ENCODE measurements at places on chromosomes 11 and 22.
A peak's percentile ranks its signal among the peaks of the same experiment; 100 is the strongest.

DNA sequence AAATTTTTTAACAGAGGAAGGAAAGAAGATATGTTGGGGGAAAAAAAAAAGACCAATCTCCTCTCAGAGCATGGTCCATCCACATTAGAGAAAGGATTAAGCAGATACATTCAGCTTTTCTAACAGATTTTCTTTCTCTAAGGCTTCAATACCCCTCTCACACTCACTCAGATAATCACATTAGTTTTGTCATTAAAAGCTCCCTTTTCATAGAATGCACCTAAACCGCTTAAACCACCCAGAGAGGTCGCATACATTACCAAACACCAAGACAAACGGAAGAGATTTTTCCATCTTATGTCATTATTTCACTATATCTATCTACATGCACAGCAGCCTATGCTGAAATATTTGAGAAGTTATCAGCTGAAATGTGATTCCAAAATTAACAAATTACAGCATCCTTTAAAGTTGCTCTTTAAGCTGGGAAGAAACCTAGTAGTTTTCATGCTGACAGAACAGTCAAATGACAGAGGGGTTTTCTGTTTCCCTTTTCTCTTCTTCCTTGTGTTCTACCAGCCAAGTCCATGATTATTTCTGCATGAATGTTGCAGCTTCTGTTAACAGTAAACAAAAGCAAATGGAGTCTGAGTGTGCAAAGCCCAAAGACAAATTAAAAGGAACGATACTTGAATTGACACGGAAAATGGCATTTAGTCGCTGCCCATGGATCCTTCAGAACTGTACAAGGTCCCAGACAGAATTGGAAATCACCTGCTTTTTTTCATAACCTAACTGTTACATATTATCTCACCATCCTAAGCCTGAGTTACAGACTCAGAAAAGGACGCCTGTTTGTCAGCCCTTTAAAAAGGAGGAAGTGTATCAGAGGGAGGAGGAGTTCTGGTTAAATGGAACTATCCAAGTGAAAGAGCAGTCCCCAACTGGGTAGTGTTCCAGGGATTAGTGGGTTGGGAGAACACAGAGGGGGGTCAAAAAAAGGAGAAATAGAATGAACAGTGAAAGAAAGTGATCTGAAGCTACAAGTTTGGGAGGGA, 54.6 kb downstream of the PRCP start:
- DNase-seq, result no peak

DNA sequence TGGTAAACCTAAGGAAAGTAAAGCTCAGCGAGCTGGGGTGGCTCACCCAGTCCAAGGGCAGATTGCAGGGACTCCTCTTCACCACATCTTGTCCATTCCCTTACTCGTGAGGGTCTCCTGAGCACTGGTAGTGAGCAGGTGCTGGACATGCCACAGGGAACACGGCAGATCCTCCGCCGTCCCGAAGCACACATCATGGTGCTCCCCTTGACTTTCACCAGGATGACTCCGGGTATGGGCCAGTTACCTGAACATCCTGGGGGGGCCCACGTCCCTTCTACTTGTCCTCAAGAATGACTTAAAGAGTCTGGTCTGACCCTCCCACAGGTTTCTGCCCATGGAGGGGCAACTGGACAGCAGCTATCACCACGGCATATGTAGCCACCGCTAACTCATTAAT, 8.0 kb upstream of the SF1 start:
- DNase-seq, result no peak

GRCh38 chr11:43268786-43269185, 43.0 kb upstream of the API5 start:
- no peak for DNase-seq

GRCh38 chr22:33381531-33382406, 323.6 kb upstream of the SYN3 start:
- no peak for DNase-seq

- DNase-seq, result no peak
Observed at GRCh38 chr11:36151933-36152580, 137.2 kb downstream of the COMMD9 start.

- DNase-seq, result no peak
Observed at GRCh38 chr11:12126344-12127019, 16.1 kb downstream of the MICAL2 start.

DNA sequence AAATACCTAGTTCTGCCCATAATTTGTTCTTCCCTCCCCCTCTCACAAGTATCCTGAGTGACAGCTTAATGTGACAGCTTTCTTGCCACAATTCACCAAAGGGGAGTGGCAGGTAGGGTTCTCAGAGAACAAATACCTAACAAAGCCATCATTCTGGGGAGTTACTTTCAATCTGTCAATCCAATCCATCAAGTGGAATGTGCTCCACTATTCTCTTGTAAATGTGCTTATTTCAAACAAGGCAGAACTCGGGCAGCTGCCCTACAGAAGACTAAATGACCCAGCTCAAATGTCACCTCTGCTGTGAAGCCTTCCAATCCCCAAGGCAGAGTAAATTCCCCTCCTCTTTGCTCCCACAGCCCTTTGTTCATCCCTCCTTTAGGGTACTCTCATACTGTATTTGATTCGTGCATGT, 27.8 kb downstream of the LGR4 start:
- DNase-seq, result peak; percentile 63

GRCh38 chr22:47309946-47310345, 547.5 kb downstream of the TBC1D22A start:
- DNase-seq, result no peak

DNA sequence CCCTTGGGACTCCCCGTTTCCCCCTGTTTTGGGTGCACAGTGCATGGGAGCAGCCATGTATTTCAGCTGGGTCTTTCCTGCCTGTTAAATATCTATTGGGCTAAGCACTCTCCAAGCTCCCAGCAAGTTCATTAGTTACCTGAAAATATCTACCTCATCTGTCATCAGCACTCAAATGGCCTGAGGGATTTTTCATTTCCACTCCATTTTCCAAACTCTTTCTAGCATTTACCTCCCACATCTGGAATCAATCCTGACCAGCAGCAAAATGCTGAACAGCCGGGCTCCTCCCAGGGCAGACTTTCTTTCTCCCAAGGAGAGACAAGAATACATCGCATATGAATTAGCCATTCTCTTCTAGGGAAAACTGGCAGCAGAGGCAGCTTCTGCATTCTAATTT, 273.5 kb upstream of the MPPED2 start:
- no peak for DNase-seq

DNA sequence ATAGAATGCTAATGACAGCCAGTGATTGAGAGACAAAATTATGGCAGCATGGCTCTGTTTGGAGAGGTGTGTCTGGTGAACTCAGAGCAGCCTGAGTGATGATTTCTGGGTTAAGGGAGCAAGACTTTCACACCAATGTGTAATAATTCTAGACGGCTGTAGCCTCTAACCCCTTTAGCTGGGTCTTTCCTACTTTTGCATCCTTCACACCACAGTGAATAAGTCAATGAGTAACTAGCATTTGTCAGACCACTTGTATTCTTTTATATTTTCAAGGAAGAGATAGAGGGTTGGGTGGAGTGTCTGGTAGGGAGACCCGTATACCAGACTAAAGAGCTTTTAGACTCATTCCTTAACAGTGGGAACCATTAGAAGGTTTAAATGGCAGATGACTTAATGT, 50.4 kb downstream of the ATXN10 start:
- no peak for DNase-seq

DNA sequence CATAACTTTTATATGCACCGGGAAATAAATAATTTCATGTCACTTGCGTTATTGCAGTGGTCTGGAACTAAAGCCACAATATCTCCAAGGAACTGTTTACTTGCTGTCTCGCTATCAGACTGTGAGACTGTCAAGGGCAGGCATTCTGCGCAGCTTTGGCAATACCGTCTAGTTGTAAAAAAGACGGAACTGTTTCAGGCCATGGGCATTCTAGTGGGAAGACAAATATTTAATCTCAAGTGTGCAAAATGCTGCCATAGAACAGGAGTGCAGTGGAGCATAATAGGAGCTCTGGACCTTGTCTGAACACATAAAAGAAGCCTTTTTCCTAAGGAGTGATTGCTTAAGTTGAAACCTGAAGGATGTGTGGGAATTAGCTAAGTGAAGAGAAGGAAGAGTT, 53.8 kb downstream of the PACS1 start:
- no peak for DNase-seq

GRCh38 chr22:46463435-46464227, 73.8 kb downstream of the CELSR1 start:
- DNase-seq, result no peak

DNA sequence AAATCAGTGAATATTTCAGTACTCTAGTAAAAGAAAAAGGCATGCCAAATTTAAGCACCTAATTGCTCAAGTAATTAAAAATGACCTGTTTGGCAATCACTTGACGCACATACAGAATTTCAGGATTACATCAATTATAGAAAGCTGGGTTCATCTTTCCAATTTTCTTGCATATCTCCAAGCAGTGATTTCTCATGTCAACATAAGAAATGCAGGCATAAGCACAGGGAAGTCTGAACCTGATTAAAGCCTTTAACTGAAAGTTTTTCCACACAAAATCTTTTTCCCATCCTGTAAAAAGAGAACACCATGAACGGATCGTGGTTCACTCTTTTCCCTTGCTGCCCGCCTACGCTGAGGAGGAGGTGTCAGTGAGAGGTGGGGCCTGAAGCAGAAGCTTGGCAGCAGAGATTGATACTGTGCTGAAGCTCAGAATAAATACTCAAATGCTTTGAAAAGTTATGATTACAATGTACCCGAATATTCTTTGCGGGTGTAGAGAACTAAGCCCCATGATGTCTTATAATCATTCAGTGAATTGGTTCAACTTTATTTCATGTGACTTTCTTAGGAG, 704.1 kb upstream of the CCDC90B start:
- no peak for DNase-seq

DNA sequence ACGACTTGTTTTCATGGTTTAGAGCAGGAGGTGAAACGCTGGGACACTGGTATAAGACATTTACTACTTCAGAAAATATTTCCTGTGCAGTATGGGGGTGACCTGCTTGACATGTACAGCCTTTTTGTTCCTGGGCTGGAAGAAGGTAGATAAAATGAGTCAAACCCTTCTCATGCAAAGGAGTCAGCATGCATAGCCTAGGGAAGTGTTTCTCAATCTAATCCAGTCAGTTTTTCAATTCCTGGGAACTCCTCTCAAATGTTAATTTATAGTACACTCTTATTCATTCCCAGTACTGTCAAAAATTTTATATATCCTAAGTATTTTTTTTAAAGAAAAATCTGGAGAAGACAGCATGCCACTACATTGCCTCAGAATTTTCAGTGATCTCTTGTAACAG, 154.7 kb upstream of the GUCY1A2 start:
- DNase-seq, result no peak

- DNase-seq, result no peak
Observed at GRCh38 chr11:15157181-15157580, 42.5 kb downstream of the INSC start.

- peak; percentile 97 for DNase-seq
Observed at GRCh38 chr11:115939731-115940421, 435.7 kb upstream of the CADM1 start.

GRCh38 chr22:50545522-50546325, at the start of gene KLHDC7B:
Gene KLHDC7B, plus strand, starts transcription at chr22:50545899. Its CDS starts 345 bp downstream, at chr22:50546244.
- no peak for DNase-seq

GRCh38 chr11:2693271-2694261, 6.2 kb downstream of the KCNQ1OT1 start:
- DNase-seq, result peak; percentile 20

- no peak for DNase-seq
Observed at GRCh38 chr11:16669799-16670415, 68.5 kb upstream of the C11orf58 start.

- no peak for DNase-seq
Observed at GRCh38 chr22:39559456-39560105, 11.0 kb upstream of the CACNA1I start.

- no peak for DNase-seq
Observed at GRCh38 chr11:26860895-26861294, 133.0 kb upstream of the FIBIN start.

GRCh38 chr22:26553056-26553752, 36.7 kb downstream of the TPST2 start:
- peak; percentile 15 for DNase-seq

DNA sequence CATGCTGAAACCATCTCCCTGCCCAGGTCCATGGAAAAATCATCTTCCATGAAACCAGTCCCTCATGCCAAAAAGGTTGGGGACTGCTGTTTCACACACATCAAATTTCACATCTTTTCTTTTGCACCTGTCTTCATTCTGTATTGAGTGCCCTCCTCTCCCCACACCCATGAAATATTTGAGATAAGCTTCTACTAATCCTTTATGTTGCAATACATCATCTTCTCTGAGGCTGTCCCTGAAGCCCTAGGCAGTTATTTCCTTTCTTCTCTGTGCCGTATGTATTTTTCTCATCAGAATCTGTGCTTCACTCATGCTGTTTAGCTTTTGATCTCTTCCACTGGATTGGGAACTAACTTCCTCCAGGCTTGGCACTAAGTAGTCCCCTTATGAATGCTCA, 40.0 kb upstream of the RRM1 start:
- no peak for DNase-seq

DNA sequence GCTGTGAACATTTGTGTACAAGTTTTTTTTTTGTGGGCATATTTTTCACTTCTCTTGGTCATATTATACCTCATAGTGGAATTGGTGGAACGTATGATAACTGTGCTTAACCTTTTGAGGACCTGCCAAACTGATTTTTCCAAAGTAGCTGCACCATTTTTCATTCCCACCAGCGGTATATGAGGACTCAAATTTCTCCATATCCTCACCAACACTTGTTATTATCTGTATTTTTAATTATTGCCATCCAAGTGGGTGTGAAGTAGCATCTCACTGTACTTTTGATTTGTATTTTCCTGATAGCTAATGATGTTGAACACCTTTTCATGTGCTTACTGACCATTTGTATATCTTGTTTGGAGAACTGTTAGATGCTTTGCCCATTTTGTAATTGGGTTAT, 47.8 kb downstream of the CCDC15 start:
- DNase-seq, result no peak

GRCh38 chr22:44181033-44181911, 547 bp downstream of the PARVG start:
- no peak for DNase-seq

- DNase-seq, result no peak
Observed at GRCh38 chr11:73230931-73231330, 12.8 kb downstream of the P2RY2 start.

GRCh38 chr11:65857500-65857852, 504 bp downstream of the CFL1 start:
- peak; percentile 58 for DNase-seq

- no peak for DNase-seq
Observed at GRCh38 chr11:74818283-74818946, 69.8 kb downstream of the RNF169 start.

- DNase-seq, result no peak
Observed at GRCh38 chr11:35389897-35390465, 29.4 kb downstream of the SLC1A2 start.

GRCh38 chr22:46262449-46263215, 511 bp downstream of the PKDREJ start:
- DNase-seq, result no peak

DNA sequence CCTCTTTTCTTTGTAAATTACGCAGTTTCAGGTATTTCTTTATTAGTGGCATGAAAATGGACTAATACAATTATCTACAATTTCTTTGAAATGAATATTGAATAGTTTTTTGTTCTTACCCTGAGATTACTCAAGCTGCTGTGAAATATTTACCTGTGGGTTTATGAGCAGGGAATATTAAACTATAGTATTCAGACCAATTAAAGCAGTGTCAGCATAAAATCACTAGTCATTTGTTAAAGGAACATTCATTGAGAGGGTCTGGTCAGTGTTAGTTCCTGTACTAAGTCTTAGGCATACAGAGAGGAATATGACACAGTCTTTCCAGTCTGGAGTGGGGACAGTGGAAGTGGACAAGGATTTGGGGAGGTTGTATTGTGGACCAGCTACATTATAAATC, 646.2 kb upstream of the ANO5 start:
- no peak for DNase-seq

- DNase-seq, result no peak
Observed at GRCh38 chr11:120969993-120970392, 53.9 kb upstream of the TBCEL start.
